CMK (cell line): ENCODE measurements at places on chromosomes 1 and 21.
A peak's percentile ranks its signal among the peaks of the same experiment; 100 is the strongest.

GRCh38 chr1:236514703-236515442 lies 8.9 kb upstream of the LGALS8 start:
- no peak for DNase-seq

DNA sequence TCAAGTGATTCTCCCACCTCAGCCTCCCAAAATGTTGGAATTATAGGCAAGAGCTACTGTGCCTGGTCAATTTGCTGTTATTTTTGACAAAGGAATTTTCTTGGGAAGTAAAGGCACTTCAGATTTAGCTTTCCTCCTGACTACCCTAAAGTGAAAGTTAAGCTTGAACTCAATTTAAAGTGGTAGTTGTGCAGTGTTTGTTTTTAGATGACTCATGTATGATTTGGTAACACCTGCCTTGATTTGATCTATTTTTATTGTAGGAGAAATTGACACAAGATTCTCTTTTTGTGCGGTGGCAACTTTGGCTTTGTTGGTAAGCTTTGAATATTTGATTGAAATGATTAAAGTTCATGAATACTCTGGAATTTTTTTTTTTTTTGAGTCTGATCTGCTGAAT lies 5.0 kb downstream of the RABGGTB start:
- DNase-seq: no peak

- DNase-seq: no peak
Measured at GRCh38 chr1:117061986-117062415, 1.9 kb downstream of the TTF2 start.

DNA sequence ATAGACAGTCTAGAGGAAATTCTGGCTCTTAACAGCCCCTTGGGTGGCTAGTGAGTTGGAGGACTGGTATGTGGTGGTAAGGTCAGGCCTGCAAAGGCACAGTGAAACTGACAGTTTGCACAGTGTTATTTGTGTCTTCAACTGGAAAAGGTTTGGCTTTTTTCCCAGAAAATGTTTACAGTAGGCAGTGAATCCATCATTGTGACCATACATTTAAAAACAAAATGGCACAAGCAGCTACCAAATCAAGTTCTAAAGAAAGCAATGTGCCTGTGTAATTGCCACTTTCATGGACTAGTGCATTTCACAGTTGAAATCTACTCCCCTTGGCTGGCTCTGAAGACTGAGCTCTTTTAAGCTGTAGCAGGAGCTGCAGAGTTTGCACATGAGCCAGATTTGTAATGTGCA lies 24.8 kb downstream of the ATPAF1 start:
- DNase-seq: no peak

GRCh38 chr1:37474697-37475379 lies 458 bp downstream of the ZC3H12A start:
- DNase-seq: no peak

GRCh38 chr1:225928186-225929175 lies 4.4 kb upstream of the PYCR2 start:
- DNase-seq: peak; percentile 98
